Substantia nigra (tissue), 51 donors: ENCODE measurements at places on chromosomes 3 and 15.

DNA sequence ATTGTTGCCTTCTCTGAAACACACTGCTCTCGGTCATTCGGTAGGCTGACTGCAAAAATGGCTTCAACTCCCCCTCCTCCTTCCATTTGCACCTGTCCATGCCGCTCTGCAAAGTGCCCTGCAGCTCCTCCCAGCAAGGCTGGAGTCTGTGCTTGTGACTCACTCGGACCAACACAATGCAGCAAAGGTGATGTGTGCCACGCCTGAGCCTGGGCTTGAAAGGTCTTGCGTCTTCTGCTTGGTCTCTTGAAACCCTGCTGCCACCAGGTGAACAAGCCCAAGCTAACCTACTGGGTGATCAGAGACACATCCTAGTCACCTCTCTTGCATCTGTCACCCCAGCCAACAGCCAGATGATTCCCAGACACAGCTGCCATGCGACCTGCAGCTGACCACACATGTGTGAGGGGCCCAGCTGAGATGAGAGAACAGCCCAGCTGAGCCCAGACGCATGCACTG is 71.1 kb downstream of the MGLL start:
- no peak for DNase-seq

GRCh38 chr3:156729460-156730179 is 55.2 kb downstream of the TIPARP start:
- DNase-seq: no peak

DNA sequence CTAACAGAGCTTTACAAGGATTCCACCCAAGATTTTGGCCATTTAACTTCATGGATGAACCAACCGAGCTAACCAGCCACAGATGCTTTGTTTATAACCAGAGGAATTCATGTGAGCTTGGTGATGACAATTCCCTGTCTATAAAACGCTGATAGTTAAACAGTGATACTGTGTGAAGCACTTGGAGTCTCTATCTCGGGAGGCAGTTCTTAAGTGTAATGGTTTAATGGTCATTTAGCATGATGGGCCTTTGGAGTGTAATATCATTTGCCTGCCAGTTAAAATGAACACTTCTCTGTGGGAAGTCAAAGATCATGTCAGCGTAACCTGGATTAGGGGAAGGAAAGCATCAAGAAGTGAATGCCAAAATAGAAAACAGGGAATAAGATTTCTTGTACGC is 368.6 kb upstream of the THRB start:
- no peak for DNase-seq

- DNase-seq: no peak
Measured at GRCh38 chr3:122030381-122031122, 8.5 kb upstream of the ILDR1 start.

GRCh38 chr3:11654166-11654565 is 10.5 kb upstream of the VGLL4 start:
- no peak for DNase-seq

- DNase-seq: no peak
Measured at GRCh38 chr3:133509488-133509887, 64.0 kb upstream of the CDV3 start.

- no peak for DNase-seq
Measured at GRCh38 chr3:44960387-44961026, 15.5 kb downstream of the ZDHHC3 start.

DNA sequence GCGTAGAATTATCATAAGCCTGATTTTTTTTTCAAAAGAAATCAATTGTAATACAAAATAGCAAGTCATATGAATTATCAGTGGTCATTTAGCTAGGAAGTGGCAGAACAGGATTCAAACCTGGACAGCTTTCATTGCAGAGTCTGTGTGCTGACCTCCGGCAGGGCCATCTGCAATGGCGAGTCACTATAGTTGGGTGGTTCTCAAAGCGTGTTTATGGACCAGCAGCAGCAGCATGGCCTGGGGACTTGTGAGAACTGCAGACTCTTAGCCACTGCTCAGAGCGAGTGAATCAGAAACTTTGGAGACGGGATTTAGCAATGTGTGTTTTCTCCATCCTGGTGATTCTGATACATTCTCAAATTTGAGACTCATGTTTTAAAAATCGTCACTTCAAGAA is 202.3 kb upstream of the SUCLG2 start:
- no peak for DNase-seq

GRCh38 chr3:179181021-179181472 is 32.9 kb downstream of the PIK3CA start:
- no peak for DNase-seq
